ENCODE measurements at places on chromosomes 2 and 18.

- no peak for DNase-seq
These were observed 24.2 kb upstream of the NRP2 start for GRCh38 chr2:205658068-205658467.

GRCh38 chr2:65577654-65578053 lies 145.3 kb upstream of the SPRED2 start:
- DNase-seq = no peak

- no peak for DNase-seq
These were observed 23.3 kb upstream of the AMMECR1L start for GRCh38 chr2:127909019-127909418.

DNA sequence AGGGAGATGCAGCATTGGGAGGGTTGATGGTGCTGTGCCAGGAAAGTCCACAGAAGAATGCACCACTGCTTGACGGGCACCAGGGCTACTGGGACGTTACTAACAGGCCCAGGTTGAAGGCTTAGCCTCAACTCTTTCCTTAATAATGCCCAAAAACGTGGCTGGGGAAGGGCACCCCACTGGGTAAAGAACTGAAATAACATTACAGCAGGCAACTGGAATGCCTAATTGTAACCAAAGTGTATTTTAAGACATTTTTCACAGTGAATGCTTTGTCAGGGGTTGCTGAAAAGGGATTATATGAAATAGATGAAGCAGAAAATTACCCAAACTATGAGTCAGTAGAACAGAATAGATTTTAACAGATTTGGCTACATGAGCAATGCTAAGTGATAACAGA lies 191.3 kb downstream of the CMPK2 start:
- DNase-seq = no peak

DNA sequence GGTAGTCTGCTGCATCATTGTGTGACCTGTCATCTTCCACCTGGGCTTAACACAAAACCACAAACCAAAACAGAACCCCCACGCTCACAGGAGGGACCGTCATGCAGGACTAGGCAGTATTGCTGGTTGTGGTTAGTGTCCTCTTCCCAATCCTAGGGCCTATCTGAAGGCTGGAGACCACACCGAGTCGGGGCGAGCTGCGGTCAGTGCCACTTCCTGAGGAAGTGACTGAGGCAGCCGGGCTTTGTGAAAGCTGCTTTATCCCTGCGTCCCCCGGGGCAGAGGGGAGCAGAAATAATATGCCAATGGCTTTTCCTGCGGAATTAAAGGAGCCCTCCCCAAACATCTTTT lies 22.9 kb downstream of the ZNF532 start:
- DNase-seq = no peak

DNA sequence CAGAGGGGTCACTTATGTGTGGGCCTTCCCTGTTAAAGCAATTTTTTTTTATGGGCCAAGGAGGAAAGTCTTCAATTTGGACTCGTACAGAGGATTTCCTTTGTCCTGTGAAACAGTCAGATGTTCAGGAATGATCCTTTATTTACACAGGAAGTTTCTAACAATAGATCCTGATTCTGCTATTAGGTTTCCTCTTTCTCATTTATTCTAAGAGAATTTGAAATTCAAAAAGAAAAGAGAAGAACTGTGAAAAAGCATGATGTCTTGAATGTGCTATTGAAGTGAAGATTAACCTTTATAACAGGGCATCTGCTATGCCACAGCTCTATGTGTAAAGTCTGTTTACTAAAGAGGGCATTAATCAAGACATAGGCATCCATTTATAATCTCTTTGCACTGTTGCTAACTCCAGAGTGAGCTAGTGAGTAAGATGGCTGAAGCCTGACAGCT lies 105.3 kb upstream of the FAM98A start:
- DNase-seq = no peak

DNA sequence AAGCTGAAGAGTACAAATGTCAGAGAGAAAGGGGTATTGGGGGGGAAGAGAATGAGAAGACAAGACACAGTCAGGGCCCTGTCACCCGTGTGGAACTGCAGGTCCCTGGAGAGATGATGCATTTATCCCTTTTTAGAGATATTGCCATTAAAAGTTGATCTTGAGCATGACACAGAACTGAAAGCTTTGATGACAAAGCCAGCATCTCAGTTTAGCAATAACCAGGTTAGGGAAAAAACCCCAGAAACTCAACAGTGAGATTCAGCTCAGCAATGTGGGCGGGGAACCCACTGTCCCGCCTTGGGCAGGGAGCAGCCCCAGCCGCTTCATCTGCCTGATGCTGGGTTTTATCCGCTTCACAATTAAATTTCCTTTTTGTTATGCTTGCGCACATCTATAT lies 181.1 kb downstream of the NEDD4L start:
- no peak for DNase-seq

DNA sequence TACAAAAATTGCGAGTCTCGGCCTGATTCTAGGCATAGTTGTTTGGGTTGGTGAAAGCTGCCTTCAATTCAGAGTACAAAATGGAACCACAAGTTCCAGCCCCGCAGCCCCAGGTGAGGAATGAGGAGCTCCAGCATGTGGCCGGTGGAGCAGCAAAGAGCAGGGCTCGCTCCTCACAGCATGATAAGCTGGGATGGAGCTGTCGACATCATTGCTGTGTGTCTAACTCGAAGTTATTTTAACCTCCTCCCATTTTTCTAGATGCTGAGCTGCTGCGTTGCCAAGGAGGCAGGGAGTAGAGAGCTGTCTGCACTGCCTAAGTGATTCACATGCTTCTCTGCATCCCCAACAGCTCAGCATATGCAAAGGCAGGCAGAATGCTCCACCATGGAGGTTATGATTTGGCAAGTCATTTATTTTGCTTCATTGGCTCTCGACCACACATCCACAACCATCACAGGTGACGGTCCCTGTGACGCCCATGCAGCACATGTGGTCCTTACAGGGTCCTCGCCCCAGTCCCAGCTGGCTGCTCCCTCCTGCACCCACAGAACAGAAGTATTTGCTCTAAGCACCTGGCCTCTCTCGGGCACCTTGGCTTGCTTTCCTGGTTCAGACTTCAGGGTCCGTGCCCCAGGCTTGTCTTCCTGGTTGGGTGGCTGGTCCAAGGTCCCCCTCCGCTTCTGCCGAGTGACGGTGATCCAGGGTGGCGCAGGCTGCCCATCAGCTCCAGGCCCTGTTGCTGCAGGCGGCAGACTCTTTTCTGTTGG lies 66.0 kb upstream of the MGAT4A start:
- no peak for DNase-seq
